ENCODE measurements at places on chromosomes 5 and 9.
A peak's percentile ranks its signal among the peaks of the same experiment; 100 is the strongest.

- no peak for DNase-seq
Observed at GRCh38 chr9:99822109-99822805, 572 bp downstream of the NR4A3 start.

- no peak for DNase-seq
Observed at GRCh38 chr5:139251281-139251687, 42.3 kb upstream of the MATR3 start.

DNA sequence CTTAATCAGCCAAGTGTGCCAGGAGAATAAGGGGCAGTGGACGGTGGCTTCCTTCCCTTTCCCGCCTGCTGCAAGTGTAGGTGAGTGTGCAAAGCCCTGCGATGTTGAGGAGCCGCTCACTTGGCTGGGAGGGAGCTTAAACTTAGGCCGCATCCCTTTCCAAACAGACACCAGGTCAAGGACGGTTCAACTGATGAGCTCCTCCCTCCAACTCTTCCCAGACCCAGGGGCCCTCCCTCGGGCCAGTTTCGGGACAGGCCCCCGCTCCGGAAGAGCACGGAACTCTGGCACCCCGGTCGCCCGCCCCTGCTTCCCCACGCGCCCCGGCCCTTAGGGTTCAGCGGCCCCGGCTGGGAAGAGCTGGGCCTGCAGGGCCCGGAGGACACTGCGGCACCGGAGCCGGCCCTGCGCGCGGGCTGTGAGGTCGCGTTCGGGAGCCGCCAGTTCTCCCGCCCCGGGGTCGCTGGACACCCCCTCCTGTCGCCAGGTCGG is 481 bp downstream of the MRPL36 start:
- DNase-seq = peak; percentile 37

DNA sequence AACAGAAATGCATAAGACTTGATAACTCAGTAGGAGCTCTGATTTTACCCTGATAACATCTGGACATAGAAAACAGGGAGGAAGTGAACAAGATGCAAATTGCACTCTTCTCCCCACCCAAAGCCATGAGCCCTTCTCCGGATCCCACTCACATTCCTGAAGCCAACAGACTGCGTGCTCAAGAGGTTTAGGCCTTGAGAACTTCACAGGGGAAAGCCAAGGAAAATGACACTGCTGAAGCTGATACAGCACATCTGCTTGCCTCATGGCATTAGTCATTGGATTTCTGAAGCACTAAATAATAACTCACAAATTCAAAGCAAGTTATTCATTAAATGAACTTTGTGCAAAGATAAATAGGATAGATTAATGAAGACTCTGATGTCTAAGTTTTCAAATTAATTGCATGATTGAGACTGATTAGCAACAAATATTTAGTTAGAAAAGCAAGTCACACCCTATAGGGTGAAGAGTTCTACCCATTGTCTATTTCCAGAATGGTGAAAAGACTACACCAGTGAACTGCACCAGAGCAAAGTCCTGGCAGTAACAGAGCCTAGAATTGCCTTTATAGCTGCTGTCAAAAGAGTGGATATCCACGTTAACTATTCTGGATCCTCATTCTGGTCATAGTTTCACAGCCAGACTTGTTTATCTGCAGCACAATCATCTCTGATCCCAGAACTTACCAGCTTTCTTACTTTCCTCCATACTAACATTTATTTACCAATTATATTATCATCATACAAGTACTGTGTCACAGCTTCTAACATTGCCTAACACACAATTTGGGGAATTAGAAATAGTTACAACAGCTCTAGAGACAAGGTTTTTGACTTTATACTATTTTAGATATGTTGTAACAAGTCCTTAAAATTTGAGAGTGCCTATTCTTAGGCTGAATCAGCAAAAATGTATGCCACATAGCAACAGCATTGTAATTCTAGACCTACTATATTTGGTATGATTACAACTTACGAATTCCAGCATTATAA is 432.1 kb upstream of the RGMB start:
- peak; percentile 76 for DNase-seq

DNA sequence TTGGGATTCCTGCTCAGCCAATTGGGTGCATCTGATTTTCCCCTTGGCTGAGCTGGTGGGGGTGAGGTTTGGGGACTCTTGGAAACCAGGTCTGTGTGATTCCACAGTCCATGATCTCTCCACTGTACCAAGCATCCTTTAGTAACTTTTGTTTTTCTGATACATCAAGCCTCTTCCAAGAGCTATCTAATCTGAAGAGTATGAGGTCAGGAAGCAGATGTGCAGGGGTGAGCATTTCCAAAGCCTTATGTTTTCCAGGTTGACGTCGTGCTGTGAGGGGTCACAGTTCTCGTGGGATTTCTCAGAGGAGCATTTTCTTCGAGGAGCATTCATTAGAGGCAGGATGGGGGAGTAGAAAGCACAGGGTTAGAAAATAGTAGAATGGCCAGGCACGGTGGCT is 95.3 kb downstream of the KLF4 start:
- DNase-seq = no peak

DNA sequence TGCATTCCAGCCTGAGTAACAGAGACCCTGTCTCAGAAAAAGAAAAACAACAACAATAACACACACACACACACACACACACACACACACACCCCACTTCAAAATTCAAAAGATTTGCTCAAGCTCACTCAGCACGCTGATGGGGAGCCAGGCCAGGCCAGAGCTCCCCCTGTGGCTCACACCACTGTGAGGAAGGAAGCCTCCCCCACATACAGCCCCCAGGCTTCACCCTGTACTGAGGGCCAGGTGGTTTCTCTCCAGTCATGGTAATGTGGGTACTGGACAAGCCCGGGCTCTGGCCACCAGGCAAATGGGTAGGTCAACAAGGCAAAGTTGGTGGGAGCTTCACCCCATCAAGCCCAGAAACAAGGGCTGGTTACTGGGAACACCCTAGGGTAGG is 19.0 kb downstream of the ATOX1 start:
- DNase-seq = no peak

- no peak for DNase-seq
Observed at GRCh38 chr5:168612123-168612522, 33.0 kb upstream of the PANK3 start.

DNA sequence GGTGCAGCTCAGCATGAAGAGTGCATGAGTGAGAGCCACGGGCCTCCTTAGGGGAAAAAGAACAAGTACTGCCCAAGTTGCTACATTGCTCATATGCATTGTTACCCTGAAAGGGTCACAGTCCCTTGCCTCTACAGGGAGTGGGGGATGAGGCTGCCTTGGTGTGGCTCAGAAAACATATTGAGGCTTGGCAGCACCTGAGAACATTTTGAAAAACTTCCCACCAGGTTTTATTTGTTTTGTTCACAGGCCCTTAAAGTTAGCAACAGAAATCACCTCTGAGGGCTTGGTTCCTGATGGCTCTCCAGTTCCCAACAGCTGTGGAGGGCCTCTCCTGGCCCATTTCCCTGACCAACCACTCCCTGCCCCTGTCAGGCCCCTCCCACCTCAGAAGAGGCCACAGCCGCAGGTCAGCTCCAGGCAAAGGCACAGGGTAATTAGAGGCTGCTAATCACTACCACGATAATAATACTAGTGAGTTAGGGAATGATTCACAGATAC is 90.7 kb upstream of the ADRA1B start:
- DNase-seq = peak; percentile 52

GRCh38 chr5:33817301-33817700 is 74.5 kb downstream of the ADAMTS12 start:
- peak; percentile 39 for DNase-seq

GRCh38 chr9:138116521-138116920 is 238.9 kb downstream of the CACNA1B start:
- DNase-seq = no peak

- no peak for DNase-seq
Observed at GRCh38 chr9:107078061-107078460, 205.0 kb upstream of the RAD23B start.

- DNase-seq = no peak
Observed at GRCh38 chr5:121053055-121053985, 589.2 kb downstream of the PRR16 start.

DNA sequence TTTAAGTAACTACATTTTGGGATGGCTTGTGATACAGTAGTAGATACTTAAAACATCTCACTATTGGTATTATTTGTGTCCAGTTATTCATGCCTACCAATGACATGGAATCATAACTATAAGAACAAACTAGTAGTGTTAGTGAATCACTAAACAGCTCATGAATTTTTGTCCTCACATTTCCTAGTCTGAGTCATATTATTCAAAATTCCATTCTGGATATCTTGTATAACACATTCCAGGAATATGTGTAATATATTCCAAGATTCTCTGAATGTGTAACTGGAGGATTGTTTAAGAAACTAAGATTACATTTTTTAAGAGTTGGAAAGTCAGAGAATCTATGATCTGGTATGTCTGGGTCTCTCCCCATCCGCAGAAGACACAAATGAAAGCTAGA is 565.3 kb upstream of the ZNF608 start:
- DNase-seq = peak; percentile 84

- DNase-seq = no peak
Observed at GRCh38 chr5:172288465-172288864, 4.9 kb upstream of the UBTD2 start.

DNA sequence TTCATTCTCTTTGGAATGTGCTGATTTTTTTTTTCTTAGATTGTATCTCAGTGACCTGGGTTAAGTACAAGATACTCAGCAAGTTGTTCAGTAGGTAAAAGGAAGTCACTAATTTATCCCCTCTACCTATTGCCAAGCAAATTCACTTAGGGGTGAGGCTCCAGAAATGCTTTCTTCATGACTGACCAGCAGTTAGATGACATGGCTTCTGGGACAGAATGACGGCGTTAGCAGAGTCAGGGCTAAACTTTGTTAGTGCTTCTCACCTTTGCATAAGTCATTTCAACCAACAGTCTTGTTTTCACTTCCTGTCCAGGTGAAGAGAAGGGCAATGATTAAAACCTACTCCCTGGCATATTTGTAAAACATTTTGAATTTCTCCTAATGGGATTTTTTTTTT is 20.2 kb upstream of the MTAP start:
- no peak for DNase-seq

All from cardiac fibroblast (primary cell).